Activated CD8-positive, alpha-beta memory T cell treated with anti-CD3 and anti-CD28 coated beads for 4 hours (primary cell): ENCODE measurements at places on chromosomes 6 and 20.

GRCh38 chr6:19415605-19416326 is 421.4 kb upstream of the ID4 start:
- no peak for DNase-seq

DNA sequence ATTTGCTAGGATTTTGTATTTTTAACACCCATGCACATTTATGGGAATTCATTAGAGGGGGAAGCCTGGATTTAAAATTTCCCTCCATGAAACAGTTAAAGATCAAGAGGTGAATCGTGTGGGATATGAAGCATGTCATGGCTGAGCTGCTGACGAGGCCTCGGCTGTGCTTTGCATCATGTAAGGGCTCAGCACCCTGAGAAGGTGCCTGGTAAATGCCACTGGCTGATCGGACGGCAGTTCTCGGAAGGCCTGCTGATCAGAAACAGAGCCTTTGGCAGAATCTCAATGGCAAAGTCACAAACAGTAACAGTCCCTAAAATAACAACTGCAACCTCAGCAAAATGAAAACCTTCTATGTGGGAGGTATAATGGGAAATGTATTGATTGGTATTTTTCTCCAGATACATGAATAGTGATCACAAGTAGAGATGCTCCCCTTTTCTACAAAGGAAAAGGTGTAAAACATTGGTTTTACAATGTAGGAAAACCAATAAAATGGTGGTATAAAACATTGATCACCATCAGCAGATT is 53.0 kb upstream of the FUCA2 start:
- no peak for DNase-seq

GRCh38 chr20:48521121-48521520 is 306.7 kb downstream of the PREX1 start:
- no peak for DNase-seq

GRCh38 chr6:146886587-146887446 is 288.0 kb downstream of the ADGB start:
- no peak for DNase-seq
